ENCODE measurements at places on chromosomes 2 and 18.

DNA sequence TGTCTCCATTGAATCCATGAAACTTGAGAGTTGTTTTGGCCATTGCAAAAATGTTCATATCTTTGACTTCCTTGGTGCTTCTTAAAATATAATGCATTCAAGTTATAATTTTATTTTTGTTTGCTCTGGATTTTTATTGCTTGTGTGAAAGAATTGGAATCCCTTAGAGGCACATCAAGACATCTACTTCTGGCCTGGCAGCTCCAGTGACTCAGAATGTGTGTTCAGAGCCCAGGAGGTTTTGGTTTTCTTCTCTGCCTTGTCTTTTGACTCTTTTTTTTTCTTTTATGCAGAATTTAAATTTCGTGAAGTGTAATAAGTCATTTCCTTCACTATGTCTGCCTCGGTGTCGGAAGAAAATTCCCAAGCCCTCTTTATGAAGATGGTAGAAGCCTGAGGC lies 180.2 kb downstream of the LTBP1 start:
- no peak for DNase-seq

- no peak for DNase-seq
Observed at GRCh38 chr2:157355618-157356017, 30.0 kb upstream of the ERMN start.

DNA sequence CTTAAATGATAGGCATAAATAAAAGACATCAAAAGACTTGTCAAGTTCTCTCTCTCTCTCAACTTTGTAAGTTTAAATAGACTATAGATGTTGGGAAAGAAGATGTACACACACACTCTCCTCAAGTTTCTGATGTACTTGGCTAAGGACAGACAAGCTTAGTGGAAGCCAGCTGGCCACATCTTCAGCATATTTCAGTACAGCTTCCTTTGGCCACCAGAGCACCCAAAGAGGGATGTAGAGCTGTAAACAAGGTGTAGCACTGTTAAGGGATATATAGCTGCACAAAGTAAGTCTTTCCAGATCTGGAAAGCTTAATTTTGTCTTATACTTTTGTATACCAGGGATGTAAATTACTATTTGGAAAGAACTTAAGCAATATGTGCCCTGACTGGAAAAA lies 64.3 kb upstream of the MSTN start:
- DNase-seq, result no peak

- DNase-seq, result no peak
Observed at GRCh38 chr2:28666496-28667184, 85.0 kb upstream of the PPP1CB start.

- no peak for DNase-seq
Observed at GRCh38 chr2:207830778-207831438, 61.2 kb upstream of the FZD5 start.

- DNase-seq, result peak; percentile 69
Observed at GRCh38 chr2:202848813-202849212, 22.8 kb downstream of the ICA1L start.

GRCh38 chr2:70104231-70105111 lies 17.2 kb downstream of the PCBP1 start:
- DNase-seq, result peak; percentile 78

DNA sequence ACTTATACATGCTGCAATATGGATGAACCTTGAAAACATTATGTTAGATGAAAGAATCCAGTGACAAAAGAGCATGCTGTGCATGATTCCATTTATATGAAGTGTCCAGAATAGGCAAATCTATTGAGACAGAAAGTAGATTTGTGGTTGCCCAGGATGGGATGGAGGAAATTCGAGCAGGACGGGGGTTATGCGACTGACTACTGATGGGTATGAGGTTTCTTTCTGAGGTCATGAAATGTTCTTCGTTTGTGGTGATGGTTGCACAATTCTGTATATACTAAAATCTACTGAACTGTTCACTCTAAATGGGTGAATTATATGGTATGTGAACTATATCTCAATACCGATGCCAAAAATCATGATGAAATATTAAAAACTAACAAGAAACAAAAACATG lies 18.9 kb upstream of the MTERF4 start:
- DNase-seq, result no peak

DNA sequence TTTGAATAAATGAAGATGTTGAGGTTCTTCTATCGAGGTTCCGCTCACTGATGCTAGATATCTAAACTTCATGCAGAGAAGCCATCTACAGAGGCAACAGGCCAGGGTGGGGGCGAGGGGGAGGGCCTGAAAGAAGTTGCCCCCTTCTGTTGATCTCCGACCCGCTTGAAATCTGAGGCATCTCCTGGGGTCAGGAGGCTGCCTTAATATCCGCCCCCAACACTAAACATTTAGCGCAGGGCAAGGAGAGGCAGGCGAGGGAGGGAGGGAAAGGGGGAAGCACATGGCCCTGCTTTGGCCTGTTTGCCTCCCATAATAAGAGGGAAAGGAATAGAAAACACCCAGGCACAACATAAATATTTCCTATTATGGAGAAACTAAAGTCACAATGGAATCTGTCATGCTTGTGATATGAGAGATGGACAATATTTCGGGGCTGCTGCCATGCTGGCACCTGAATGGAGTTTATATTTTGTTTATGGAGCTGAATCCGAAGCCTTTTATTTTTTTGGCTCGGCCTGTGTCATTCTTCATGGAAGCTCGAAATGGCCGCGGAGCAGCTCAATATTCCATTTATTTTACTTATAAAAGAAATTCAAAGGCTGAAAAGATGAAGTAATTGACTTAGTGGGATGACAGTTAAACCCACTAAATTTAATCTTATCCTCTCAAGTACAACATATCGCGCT lies 221.1 kb downstream of the INSIG2 start:
- DNase-seq, result no peak

DNA sequence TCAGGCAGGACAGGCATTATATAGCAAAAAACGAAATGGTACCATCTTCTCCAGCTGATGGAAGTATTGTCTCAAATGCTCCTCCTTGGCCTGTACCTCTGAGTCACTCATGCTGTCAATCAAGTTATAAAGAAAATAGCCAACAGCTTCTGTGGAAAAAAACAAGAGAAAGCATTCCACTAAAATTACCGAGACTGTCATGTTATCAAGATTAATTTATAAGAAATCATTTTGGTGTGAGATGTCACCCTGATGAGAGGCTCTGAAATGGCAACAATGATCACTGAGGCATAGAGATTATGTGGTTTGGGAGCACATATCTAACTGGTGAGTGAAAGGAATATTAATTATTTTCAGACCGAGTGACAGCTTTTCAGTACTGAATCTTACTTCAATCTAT lies 47.4 kb downstream of the LRPPRC start:
- DNase-seq, result no peak

DNA sequence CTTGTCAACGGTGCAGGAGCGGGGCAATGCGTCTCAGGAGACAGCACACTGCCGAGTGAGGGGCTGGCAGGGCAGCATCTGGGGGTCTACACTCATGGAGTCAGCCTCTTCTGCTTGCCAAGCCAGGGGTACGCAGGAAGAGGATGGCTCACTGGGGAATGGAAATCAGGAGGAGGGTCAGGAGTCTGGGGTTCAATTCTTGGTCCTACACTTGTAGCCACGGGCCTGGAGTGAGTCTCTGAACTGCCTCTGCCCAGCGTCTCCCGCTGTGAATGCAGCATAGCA lies 70.0 kb downstream of the CAPN13 start:
- DNase-seq, result no peak

DNA sequence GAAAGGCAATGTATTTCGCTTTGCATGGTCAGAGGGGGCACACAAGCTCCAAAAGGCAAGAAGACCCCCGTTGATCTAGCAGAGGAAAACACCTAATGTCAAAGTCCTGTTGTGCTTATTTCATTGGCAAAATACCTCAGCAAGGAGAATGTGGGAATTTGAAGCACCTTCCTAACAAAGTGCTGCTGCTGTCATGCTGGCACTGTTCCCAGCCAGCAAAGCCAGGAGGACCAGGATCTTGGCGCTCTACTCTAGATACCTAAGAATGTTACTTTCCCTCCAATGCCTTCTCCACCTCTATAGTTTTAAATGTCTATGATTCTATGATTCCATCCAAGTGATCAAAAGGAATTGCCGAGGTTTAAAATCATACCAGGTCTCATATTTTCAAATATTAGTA lies 867.9 kb upstream of the POU3F3 start:
- DNase-seq, result no peak

DNA sequence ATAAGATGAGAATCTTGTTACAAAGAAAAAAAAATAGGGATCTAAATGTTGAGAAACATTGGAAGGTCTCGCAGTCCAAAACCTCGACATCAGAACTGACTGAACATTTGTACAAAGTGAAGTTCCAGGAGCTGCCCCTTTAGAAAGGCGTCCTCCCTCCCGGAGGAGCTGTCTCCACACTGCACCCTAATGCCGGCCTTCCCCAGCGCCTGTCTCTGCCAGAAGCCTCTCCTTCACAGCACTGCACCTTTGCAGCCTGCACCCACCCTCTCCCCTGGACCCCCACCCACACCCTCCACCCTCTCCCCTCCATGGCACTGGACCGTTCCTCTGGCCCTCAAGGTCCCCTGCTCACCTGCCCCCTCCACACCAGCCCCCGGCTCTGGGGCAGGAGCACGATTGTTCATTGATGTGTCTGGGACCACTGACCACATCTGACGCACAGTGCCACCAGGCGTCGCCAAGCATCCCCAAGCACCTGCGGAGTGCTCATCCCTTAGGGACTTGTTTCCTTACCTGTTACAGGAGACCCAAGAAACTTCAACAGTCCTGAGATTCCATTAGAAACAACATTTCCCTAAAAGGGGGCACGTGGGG lies 90.3 kb upstream of the SNTG2 start:
- no peak for DNase-seq

- DNase-seq, result no peak
Observed at GRCh38 chr2:104430359-104430740, 423.6 kb upstream of the POU3F3 start.

DNA sequence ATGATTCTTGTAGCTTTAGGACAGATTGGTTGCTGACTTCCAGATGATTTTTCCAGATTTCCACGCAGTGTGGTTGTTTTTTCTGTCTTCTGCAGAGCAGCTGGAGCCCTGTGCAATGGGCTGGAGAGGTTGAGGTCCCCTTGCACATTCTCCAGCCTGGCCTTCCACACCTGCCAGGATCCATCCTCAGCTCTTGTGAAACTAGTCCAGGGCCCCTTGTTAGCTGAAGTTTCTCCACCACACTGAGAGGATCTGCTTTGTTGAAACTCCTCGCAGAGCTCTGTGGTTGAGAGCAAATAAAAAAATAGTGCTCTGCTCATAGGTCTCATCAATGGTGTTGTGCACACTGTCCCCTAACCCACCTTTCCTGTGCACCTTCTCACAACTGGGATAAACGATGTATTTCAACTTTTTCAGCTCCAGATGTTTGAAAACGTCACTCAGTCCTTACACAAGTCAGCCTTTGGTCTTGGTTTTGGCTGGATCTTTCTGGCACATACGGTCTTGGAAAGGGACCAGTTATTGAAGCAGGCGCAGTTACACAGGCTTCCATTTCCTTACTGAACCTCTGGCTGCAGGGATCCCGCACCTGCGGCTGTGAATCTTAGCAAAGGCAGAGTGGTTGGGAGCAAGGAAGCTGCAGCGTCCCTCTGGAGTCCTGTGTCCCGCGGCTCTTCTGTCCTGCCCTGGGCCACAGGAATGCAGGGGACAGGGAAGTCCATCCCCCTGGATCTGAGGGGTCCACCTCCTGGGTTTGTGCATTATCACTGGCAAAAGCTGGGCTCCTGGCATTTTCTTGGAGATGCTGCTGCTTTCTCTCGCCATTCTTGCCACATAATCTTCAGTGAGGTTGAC lies 272.0 kb upstream of the DSEL start:
- no peak for DNase-seq

Data from inflammatory macrophage treated with lipopolysaccharide for 4 hours (primary cell).